ENCODE measurements at places on chromosomes 13 and 19.
A peak's percentile ranks its signal among the peaks of the same experiment; 100 is the strongest.

GRCh38 chr19:10850631-10851030, 2.4 kb downstream of the C19orf38 start:
- DNase-seq, result no peak

DNA sequence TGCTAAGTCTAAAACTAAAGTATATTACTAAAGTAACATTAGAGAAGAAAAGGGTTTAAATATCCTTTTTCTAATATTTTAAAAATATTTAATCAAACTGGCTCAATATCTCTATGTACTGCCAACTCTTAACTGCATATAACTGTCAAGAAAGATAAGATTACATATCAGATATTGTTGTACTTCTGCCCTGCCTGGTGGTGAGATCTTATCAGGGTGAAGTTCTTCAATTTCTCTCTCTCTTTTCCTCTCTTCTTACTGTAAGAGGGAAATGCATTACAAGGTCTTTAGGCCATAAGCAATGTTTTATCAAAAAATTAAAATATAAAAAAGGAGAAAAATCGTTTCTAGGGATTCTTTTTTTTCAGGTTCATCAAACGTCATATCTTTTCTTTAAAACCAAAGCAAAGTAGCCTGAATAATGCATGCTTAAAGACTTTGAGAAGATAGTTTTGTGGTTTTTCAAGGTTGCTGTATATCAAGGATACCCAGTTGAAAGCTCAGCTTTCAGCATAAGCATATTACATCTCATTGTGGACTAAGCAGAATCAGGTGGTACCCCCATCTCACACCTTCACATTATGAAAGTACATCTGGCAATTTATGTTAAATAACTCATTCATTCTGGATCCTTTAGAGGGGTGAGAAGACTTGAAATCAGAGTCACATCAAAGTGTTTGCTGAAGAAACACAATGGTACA, 1625.7 kb upstream of the SLC10A2 start:
- no peak for DNase-seq

- no peak for DNase-seq
These were observed 183.0 kb downstream of the DCT start for GRCh38 chr13:94296471-94296870.

DNA sequence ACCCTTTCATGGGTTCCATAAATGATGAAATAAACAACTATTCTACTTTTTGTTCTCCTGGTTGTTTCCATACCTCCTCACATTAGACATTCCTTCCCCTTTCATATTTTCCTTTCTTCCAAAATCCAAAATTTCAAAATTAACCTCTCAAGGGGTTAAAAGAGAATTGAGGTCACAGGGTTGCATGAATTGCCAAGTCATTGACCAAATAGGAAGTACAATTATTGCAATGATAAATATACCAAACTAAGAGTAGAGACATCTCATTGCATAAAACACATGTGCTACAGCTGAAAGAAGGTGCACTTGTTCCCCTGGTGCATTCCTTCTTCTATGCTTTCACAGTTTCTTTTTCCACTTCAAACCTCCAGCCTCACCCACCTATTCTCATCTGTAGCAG, 136.1 kb downstream of the KCTD12 start:
- no peak for DNase-seq

DNA sequence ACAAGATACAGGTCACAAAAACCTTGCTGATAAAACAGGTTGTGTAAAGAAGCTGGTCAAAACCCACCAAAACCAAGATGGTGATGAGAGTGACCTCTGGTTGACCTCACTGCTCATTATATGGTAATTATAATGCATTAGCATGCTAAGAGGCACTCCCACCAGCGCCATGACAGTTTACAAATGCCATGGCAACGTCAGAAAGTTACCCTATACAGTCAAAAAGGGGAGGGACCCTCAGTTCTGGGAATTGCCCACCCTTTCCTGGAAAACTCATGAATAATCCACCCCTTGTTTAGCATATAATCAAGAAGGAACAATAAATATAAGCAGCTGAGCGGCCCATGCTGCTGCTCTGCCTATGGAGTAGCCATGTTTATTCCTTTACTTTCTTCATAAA, 434.1 kb downstream of the ZNF536 start:
- DNase-seq, result no peak

DNA sequence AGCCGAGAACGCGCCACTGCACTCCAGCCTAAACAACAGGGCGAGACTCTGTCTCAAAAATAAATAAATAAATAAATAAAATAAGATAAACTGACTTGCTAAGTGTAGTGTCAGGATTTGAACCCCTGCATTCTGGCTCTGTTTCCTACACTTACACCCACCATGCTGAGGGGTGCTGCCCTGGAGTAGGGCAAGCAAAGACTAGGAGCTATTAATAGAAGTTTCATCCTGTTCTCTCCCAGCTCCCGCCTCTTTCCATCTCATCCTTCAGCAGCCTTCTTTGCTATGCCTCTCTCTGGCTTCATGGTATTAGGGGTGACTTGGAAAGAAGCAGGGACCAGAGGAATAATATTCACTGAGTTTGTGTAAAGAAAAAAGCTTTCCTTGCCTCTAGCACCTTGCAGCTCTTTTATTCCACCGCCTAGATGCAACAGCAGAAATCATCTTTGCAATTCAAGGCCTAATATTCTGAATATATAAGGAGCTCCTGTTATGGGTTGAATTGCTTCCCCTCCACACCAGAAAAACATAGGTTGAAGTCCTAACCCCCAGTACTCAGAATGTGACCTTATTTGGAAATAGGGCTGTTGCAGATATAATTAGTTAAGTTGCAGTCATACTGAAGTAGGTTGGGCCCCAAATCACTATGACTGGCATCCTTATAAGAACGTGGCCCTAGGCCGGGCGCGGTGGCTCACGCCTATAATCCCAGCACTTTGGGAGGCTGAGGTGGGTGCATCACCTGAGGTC, 8.7 kb upstream of the PLAUR start:
- DNase-seq, result no peak

DNA sequence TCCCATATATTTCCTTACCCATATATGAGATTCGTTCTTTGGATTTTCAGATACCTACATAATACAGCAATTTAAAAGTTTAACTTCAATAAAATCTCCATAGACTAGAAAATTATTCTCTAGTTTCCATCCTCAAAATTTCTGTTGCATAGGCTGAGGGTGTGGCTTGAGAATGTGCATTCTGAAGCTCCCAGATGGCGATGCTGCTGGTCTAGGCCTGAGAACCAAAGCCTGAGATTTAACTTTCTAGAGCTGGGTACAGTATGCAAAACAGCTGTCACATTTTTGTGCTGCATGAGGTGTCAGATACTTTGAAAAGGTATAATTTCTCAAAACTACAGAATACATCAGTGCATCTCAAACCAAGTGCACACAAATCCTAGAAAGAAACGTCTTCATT, 42.7 kb downstream of the MPHOSPH8 start:
- DNase-seq, result no peak

- no peak for DNase-seq
These were observed 961.9 kb downstream of the DIAPH3 start for GRCh38 chr13:59201841-59202240.

DNA sequence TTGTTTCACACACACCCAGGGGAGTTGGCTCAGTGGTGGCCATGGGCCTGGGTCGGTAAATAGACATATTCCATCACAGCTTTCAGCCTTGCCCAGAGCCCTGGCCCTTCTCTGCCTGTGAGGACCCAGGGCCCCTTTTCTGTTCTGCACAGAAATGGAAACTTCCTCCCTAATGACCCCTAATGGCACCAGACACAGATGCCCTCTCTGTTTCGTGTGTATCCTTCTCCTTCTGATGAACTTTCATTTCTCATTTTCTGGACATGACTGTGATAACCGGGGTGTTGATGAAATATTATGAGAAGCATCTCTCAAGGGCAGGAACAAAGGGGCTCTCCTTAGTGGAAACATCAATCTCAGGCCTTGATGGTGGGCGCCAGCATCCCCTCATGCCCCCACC, 12.8 kb downstream of the LILRA1 start:
- DNase-seq, result no peak

GRCh38 chr13:112713517-112714253, 23.8 kb downstream of the ATP11A start:
- no peak for DNase-seq

DNA sequence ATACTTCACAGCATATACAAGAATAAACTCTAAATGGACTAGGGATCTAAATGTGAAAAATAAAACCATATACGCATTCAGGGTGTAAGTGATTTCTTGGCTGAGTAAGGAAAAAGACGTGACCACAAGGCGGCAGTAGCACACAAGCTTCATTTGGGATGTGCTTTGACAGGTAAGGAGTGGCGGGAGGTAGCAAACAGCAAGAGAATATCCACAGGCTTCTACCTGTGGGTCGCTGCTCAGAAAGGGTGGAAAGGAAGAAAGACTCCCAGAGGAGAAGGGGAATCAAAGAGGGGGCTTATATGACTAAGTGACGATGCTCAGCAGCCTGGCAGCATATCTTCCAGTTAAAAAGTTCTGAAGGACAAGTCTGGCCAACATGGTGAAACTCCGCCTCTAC, 2.5 kb upstream of the ZNF121 start:
- DNase-seq, result no peak

- DNase-seq, result no peak
These were observed 42.3 kb downstream of the LRCH1 start for GRCh38 chr13:46595136-46595884.

DNA sequence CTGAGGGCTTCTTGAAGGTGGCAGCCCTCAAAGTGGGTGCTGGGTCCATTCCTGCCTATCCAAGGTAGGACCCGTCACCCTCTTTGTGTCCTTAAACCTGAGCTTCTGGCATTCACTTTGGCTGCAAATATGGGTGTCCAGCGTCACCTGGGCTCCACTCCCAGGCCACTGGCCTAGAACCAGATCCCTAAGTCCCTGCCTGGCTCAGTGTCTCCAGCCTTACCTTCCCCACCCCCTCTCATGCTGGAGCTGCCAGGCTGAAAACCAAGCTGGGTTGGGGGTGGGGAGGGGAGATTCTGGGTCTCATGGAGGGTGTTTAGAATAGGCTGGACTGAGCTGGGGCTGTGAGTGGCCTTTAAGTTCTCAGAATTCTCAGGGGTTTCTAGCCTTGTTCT, 12.4 kb downstream of the PDE4A start:
- DNase-seq, result no peak

GRCh38 chr13:44815623-44816022, 173.6 kb downstream of the NUFIP1 start:
- DNase-seq, result no peak

- peak; percentile 44 for DNase-seq
These were observed 129.0 kb upstream of the SPRY2 start for GRCh38 chr13:80469853-80470381.

DNA sequence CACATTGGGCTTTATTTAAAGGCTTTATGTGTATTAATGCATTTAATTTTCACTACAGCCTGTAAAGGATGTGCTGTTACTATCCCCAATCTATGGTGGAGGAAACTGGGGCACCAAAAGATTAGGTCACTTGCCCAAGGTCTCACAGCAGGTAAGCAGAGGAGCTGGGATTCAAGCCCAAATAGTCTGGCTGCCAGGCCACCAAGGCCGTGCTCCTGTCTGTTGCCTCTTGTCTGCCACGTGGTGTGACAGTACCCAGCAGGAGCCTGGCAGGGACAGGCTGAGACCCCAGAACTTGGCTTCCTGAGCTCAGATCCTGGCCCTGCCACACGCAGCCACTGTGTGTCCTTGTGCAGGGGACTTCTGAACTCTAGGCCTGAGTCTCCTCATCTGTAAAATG, 4.5 kb downstream of the NTN5 start:
- no peak for DNase-seq

DNA sequence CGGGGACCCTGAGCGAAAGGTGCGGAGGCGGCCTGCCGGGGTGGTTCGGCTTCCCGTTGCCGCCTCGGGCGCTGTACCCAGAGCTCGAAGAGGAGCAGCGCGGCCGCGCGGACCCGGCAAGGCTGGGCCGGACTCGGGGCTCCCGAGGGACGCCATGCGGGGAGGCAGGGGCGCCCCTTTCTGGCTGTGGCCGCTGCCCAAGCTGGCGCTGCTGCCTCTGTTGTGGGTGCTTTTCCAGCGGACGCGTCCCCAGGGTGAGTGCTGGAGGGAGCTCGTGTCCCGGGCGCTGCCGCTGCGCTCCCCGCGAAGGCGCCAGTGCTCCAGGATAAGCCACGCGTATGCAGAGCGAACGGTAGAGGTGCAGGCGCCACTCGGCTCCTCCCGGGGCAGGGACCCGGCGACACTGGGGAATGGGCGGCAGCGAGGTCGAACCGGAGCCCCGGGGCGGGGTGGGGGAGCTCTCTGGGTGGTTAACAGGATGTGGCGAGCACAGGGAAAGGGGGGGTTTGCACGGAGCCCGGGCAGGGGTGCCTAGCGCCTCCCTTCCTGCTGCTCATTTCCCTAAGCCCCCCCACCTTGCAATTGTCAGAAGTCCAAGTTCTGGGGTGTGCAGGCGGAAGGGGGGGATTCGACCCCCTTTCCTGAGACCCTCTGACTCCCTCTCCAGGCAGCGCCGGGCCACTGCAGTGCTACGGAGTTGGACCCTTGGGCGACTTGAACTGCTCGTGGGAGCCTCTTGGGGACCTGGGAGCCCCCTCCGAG, at the start of gene IL27RA:
Gene IL27RA, plus strand, starts transcription at position 44 of the 762 bp plus-strand sequence. Its CDS starts 111 bp downstream, at position 155.
- no peak for DNase-seq

DNA sequence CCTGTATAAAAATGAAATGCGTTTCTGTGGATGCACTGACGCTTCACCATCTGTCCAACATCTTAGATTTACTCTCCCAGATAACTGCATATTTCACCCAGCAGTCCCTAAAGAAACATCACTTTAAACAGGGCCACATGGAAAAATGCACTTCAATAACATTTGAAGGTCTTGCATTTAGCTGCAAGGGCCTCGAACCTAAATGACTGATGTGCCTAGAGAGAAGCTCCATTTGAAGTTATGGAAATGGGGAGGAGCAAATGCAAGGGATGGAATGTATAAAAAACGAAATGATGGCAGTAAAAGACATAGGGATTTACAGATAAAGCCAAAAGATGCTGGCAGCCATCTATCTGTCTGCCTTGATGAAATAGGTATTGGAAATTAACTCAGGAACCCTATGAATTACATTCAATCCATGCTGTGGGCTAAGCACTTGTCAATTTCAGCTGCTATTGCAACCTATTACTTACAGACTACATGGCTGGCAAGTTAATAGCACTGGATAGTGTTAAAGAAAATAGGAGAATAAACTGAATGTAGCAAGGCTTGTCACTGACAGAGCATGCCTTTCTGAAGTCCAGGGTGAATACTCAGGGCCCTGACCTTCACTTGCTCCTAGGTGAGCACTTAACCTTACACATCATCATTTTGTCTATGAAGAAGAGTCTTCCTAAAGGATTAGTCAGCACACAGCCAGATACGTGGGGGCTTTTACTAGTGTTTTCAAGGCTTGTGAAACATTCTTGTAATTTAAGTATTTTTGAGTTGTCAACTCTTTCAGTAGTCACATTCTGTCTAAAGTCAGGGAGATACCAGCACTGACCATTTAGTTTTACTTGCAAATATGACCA, 963.4 kb downstream of the PCDH17 start:
- no peak for DNase-seq

DNA sequence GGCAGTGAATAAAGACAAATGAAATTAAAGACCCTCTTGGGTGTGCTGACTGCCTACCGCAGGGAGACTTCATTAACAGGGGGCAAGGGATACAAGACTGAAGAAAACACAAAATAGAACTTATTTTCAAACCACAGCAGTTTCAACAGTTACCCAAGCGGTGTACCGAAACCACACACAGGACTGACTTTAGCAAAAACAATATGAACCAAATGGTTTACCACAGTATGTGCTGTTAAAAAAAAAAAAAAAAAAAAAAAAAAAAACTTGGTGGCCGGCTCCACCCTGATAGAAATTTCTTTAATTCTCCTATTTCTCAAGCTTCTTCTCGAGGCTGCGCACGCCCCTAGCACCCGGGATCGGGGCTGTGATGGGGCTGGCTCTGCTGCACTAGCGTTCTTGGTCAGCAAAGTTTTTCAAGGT, 42.6 kb downstream of the KLF2 start:
- no peak for DNase-seq

Data from smooth muscle cell of the brain vasculature (primary cell).